HT1080 (cell line): ENCODE measurements at places on chromosomes 2 and 18.
A peak's percentile ranks its signal among the peaks of the same experiment; 100 is the strongest.

GRCh38 chr2:201257381-201257955 is 2.9 kb upstream of the CASP8 start:
- DNase-seq: no peak

DNA sequence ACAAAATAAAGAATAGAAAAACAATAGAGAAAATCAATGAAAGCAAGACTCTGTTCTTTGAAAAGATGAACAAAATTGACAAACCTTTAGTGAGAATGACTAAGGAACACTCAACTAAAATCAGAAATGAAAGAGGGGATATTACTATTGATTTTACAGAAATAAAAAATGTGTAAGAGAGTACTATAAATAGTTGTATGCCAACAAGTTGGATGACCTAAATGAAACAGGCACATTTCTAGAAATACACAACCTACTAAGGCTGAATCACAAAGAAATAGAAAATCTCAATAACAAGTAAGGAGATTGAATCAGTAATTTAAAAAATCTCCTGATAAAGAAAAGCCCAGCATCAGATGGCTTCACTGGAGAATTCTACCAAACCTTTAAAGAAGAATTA is 18.4 kb upstream of the MALL start:
- no peak for DNase-seq

GRCh38 chr2:165428926-165429325 is 40.6 kb upstream of the CSRNP3 start:
- no peak for DNase-seq

DNA sequence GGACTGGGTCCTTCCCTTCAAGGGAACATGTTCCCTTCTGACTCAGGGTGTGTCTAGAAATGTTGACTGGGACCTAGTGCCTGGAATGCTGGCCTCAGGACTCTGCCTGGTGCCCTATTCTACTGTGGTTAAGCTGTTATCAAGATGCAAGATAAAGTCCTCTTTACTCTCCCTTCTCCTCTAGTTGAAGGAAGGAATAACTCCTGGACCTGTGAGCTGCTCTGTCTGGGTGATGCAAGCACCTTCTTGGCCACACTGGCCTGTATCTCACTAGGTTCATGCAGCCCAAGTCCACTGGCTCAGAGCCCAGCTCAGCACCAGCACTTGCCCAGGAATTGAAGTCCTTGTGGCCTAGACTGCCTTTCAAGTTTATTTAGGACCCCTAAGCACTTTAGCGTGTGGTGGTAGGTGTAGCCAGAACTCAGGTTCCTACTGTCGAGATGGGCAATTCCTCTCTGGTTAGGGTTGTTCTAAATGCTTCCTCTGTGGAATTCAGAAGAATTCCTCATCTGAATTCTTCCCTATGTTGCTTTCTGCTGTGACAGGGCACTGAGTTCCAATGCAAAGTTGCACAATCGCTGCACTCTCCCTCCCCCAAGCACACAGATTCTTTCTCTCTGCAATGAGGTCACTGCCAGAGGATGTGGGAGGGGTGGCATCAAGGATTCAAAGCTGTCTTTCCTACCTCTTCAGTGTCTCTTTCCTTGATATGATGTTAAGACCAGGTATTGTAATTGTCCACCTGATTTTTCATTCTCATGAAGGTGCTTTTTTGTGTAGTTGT is 54.7 kb downstream of the VWC2L start:
- peak; percentile 76 for DNase-seq

GRCh38 chr2:124320051-124320688 is 295.1 kb downstream of the CNTNAP5 start:
- no peak for DNase-seq

DNA sequence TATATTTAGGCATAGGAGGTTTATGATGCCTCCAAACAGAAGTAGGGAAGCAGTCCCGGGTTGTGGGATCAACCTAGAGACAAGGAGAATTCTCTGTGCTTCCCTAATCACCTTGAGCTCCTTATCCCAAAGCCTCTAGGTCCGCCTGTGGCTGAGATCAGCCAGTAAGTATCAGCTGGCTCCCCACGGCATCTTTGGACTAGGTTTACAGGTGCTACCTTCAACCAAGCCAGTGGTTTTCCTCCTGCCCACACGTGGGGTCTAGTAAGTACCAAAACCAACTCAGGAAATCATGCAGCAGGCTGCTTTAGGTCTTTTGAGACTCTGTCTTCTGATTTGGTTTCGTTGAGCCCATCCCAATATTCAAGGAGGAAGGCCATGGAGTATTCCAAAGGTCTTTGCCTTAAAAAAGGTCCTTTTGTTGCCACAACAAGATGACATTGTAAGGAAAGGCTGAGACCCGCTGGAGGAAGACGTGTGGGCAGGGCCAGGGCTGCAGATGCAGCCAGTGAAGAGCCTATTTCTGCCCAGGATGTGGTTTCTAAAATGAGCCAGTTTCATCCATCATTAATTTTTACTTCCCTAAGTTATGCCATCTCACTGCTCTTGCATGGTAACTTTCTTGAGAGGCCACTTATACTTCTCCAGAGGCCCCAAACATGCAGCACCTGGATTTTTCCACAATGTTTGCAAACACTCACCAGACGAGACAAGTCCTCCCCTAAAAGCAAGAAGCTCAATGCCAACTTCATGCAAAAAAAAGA is 248.7 kb downstream of the RNF152 start:
- peak; percentile 17 for DNase-seq

- DNase-seq: no peak
Measured at GRCh38 chr18:43827311-43827710, 550.0 kb upstream of the SYT4 start.

GRCh38 chr2:64263315-64263714 is 119.1 kb upstream of the PELI1 start:
- peak; percentile 72 for DNase-seq

DNA sequence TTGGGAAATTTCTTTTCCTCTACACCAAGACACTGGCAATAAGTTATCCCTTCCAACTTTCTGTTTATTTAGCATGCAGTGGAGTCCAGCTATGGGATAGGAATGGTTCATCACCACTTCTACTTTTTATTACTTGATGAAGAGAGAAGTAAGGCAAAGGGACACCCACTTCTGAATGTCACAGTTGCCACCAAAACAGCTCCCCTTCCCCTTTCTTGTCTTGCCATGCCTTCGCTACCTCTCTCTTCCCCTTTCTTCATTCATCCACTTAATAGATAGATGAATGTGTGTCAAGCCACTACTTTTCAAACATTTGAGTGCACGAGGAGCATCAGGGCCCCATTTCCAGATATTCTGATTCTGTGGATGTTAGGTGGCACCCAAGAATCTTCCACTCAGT is 59.6 kb downstream of the KCTD18 start:
- no peak for DNase-seq

DNA sequence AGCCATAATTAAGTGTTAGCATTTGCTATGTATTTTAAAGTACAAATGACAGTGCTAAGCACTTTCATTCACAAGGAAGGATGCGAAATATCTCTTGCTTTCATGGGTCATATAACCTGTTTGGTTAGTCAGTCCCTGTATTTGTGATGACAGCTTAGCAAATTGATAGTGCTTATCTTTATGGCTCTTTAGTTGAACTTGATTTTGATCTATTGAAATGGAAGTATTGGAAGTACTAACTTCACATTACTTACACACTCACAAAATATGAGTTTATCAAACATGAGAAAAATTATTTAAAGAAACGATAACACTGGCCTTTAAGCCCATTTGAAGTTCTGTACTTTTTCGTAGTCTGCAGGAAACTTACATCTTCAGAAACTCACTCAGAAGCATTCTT is 97.4 kb upstream of the NEUROD1 start:
- no peak for DNase-seq

- DNase-seq: no peak
Measured at GRCh38 chr2:173393186-173393585, 38.5 kb downstream of the CDCA7 start.

- DNase-seq: no peak
Measured at GRCh38 chr2:128834880-128835252, 516.2 kb upstream of the HS6ST1 start.

DNA sequence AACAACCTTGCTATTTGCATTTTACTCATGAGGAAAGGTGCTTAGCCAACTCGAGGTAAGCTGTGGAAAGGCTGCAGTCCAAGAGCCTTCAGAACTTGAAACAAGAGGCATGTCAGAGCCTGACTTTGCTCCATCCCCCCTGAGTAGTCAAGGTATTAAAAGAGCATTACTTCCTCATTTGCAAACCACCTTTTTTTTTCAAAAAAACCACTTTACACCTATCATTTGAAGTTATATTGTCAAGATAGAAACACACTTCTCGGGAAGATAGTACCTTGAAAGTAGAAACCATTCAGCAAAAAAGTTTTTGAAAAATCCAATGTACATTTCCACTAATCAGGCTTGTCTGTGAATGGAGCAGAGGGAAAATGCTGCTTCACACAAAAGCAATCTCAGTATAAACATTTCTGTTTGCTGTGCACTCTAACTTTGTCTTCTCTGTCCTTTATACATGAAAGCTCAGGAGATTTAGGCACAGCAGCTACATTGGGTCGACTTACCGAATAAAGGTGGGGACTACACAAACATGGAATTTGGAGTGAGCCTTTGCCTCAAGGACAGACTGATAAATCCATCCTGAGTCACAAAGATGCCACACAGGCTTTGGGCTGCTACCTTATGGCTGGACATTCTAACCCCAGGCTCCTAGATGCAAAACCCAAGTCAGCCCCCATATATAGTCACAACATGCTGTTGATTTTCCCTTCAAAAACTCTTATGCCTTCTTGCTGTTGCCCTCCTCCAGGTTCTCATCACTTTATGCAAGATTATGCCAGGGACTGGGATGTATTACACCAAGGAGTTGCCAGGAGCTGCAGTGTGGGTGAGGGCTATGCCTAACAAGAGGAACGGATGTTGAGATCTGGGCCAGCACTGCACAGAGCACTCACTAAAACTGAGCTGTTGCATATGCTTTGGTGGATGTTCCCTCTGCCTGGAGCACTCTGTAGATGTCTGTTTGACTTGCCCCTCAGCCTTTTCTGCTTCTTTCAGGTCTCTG is 41.4 kb upstream of the EML4 start:
- DNase-seq: no peak

DNA sequence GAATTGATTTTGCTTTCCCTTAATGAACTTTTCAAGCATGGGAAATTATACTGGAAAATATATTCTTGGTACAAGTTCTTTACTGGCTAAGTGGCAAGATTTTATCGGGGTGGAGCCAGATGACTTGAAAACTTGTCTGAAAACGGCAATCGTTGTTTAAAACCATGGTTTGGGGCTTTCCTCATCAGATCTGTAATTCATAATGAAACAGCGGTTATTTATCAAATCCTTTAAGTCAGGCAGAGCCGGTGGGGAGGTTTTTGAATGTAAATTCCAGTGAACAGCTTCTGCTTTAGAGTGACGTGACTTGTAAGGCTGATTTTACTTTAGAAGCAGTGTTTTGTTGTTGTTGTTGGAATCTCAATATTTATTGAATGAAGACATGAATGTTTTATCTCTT is 2.6 kb downstream of the SEC11C start:
- DNase-seq: no peak

GRCh38 chr2:24920098-24920808 is at the start of gene ADCY3:
TSS of gene ADCY3 (minus strand) at chr2:24920237. CDS start at chr2:24918987, 1,250 bp downstream.
- DNase-seq: peak; percentile 43

DNA sequence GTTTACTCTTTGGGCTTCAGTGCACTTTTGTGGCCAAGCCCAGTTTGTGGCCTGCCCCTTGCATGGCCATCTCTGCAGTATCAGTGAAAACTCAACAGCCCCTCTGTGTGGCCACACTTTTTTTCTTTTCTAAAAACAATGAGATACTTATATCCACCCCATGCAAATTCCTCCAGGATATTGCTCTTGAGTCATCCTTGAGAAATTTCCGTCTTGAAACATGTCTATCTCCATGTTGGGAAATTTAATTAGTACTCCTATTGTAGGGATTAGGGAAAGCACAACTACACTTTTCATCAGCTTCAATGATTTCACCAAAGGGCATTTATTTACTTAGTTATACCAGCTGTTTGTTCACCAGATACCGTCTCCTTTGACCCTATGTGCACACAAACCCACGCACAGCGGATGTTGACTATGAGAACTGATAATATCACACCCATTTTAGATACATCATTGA is 993.1 kb downstream of the TSN start:
- peak; percentile 97 for DNase-seq

DNA sequence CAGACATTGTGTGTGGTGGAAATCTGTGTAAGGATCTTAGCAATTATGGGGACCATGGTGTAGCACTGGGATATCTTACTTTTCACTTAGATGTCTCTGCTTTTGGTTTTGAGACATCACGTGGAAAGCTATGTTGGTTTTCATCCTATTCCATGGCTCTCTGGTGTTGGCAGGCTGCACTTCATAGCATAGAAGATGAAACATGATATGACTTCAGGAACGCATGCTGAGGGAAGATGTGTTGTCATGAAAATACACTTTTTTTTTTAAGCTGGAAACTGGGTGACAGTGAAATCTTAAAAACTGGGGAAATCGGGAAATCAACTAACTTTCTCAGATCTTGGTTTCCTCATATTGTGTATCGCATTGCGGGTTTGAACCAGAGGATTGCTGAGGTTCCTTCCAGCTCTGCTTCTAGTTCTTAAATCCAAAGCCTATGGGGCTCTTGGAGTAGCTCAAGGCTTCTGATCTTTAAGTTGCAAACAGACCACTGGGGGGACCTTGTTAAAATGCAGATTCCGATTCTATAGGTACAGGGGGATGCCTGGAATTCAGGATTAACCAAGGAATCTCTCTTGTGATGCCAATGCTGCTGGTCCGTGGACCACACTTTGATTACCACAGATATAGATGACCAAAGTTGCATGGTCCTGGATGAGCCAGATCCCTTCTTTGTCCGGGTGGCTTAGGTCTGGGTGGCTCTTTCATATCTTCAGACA is 160.7 kb downstream of the SH3RF3 start:
- no peak for DNase-seq

DNA sequence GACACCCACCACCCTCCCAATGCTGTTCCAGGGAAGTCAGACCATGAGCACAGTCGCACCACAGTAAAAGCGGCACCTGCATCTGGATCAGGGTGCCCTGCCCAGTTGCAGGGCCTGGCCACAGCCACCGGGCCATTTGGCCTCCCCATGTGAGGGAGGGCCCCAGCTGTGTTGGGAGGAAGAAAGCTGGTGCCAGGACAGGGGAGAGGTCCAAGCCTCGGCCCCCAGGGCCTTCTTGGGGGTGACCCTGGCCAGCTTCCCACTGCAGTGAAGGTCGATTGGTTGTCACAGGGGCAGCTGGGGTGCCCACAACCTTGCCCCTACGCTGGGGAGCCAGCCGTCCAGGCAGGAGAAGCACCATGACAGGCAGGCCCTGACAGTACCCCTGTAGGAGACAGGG is 183.2 kb upstream of the RAB6C start:
- DNase-seq: no peak
